ENCODE measurements at places on chromosomes 13 and 19.

- DNase-seq: no peak
Measured at GRCh38 chr13:110017379-110017778, 231.0 kb upstream of the IRS2 start.

DNA sequence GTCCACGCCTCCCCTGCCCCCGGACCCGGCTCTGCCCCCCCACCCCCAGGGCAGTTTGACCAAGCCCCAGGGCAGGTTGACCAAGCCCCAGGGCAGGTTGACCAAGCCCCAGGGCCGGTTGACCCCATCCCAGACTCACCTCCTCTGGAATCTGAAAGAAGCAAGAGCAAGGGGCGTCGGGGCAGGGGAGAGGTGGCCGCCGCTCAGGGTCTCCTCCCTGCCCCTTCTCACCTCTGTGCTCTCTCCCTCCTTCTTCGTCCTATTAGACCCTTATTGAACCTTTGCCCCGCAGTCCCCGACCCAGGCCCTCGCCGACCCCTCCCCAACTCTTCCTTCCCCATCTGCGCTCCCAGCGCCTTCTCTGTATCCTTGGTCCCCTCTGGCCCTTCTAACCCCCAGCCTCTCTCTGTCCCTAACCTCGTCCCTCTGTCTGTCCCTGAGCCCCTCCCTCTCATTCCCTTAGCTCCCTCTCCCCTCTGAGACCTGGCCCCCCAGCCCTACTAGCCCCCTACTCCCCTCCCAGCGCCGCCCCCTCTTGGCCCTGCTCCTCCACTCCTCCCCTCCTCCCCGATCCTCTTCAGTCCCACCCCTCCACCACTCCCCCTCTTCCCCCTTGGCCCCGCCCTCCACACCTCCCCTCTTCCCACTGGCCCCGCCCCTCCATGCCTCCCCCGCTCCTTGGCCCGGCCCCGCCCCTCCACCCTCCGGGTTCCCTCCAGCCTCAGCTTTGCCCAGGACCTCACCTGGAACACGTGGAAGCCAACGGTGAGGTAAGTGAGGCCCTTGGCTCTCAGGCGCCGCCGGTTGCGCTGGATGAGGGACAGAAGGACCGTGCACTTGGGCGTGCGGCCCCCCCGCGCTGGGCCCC, 7.6 kb downstream of the CAPN12 start:
- DNase-seq: peak; percentile 49

GRCh38 chr13:94157705-94158218, 321.7 kb downstream of the DCT start:
- no peak for DNase-seq

GRCh38 chr13:106401081-106401480, 134.4 kb downstream of the EFNB2 start:
- no peak for DNase-seq

DNA sequence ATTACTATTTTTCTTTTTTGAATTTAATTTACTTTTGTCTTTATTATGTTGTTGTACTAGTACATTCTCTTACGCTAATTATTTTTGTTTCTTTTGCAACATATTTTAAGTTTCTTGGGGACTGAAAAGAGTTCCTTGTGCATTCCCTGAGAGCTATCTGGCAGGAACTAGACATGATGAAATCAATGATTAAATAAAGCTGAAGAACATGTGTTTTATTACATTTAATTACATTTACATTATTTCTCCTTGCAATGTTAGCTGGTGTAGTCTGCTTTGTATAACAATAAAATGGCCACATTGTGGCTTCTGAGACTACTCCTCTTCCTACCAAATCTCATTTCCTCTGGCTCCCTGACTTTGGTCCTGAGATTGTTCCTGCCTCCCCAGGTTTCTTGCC, 244.9 kb downstream of the NDFIP2 start:
- DNase-seq: no peak
